Endodermal cell (in vitro differentiated cells): ENCODE measurements at places on chromosomes 7 and 10. TPM values are rescaled to one million over a fixed set of nuclear protein-coding genes. Genes with fewer than 3 reads are reported as not detected.

DNA sequence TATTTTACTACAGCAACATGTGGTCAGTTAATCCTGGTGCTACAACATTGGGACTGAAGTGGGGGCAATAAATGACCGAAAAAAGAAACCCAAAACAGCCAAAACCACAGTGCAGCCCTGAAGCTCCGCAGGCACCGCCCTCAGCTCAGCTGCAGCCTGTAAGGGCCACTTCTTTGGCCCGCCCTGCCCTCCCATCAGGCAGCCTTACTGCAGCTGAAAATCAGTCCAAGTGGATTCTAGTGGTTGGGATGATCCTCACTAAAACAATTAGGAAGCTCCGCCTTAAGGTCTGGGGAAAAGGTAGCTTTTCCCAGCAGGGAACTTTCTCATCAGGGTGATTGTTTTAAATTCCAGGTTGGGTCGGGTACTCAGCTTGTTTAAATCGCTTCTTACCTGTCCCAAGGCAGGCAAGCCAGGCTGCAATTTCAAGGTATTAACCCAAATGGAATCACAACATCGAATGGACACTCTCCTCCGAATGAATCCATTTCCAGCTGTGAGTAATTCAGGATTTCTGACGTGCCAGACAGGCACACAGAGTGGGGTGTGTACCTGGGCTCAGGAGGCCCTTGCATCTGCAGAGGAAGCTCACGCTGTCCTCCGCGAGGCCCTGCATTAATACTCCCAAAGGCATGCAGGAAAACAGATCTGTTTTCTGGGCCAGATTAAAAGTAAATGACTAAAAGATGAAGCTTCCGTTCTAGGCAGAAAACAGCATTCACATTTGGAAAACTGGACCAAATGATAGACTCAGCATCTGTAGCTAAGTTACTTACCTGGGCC, 104.3 kb downstream of the CREB5 start:
- no peaks in the 10 kb centered on the region for H3K36me3 ChIP-seq
- H3K4me1 ChIP-seq = peaks cover 6% of the 10 kb centered on the region
- DNase-seq = peak; percentile 86
- H3K27ac ChIP-seq = no peak overlapping the region

- peaks cover 9% of the 10 kb centered on the region for H3K4me1 ChIP-seq
- no peak for DNase-seq
- no peaks in the 10 kb centered on the region for H3K36me3 ChIP-seq
- H3K27me3 ChIP-seq = no peaks in the 10 kb centered on the region
- H3K4me3 ChIP-seq = no peak overlapping the region
- H3K27ac ChIP-seq = no peak overlapping the region
Observed at GRCh38 chr7:95798401-95798930, 26.1 kb downstream of the DYNC1I1 start.

The SHH gene
- 0.99 and 1.5 TPM in 2 replicates for total RNA-seq

GRCh38 chr10:70137135-70137534, 4.5 kb upstream of the AIFM2 start:
- no peak for DNase-seq
- peaks cover 12% of the 10 kb centered on the region for H3K27me3 ChIP-seq
- H3K27ac ChIP-seq = no peak overlapping the region
- H3K36me3 ChIP-seq = no peaks in the 10 kb centered on the region
- H3K4me3 ChIP-seq = no peak overlapping the region

DNA sequence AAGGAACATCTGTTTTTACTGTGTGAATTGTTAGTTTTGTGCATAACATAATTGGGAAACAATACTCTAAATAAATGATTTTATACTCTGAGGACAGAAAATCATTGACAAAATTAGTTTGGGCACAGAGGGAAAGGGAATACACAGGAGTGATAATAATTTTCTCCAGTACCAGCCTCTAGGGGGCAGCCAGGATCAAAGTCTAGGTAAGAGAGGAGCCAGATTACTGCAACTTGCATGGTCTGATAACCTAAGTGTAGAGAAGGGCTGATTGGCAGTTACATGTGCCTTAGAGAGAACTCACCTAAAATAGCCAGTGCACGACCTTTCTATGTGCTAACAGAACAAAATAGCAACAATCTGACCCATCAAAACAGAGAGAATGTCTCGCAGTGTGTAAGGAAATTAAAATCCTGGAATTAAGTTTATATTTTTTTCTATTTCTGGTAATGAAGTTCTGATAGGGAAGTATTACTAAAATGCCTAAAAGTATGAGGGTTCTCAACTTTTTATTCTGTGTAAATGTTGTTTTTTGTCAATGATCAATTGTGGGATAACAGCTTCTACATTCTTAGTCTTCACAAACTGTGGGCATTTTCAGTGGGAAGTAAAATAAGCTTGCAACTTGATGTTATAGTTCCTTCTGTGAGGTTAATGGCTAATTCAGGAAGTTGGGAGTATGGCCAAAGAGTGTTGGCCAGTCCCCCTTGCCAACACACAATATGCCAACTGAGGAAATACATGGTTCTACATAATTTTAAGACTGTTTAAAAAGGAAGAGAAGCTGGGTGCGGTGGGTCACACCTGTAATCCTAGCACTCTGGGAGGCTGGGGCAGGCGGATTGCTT, 66.4 kb downstream of the EXOC6 start:
- DNase-seq = peak; percentile 85
- no peak overlapping the region for H3K27ac ChIP-seq
- H3K36me3 ChIP-seq = peaks cover 5% of the 10 kb centered on the region
- no peak overlapping the region for H3K4me3 ChIP-seq

DNA sequence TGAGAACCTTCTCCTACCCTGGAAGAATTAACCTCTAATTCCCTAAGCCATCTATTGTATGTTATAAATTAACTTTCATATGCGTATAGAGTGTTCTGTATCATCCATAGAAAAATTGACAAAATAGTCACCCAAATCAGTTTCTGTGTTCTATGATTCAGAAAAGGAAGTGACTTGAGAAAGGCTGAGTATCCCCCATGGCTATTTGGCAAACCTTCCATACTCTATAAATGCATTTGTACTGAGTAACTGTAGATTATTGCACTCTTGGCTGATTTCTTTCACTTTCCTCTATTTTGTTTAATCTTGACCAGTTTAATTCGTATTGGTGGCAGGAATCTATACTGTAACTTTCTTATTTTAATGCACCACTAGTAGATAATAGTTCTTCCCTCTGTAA, 182.2 kb downstream of the HTR7 start:
- H3K4me3 ChIP-seq = no peak overlapping the region
- no peak for DNase-seq
- H3K27ac ChIP-seq = no peak overlapping the region
- no peaks in the 10 kb centered on the region for H3K27me3 ChIP-seq

- DNase-seq = peak; percentile 46
- H3K27me3 ChIP-seq = no peaks in the 10 kb centered on the region
- no peaks in the 10 kb centered on the region for H3K4me1 ChIP-seq
- H3K27ac ChIP-seq = no peak overlapping the region
- H3K36me3 ChIP-seq = no peaks in the 10 kb centered on the region
Observed at GRCh38 chr10:85147346-85148250, 819.2 kb downstream of the CCSER2 start.

GRCh38 chr10:3740157-3740871, 44.7 kb downstream of the KLF6 start:
- peaks cover 2% of the 10 kb centered on the region for H3K4me1 ChIP-seq
- no peaks in the 10 kb centered on the region for H3K27me3 ChIP-seq

DNA sequence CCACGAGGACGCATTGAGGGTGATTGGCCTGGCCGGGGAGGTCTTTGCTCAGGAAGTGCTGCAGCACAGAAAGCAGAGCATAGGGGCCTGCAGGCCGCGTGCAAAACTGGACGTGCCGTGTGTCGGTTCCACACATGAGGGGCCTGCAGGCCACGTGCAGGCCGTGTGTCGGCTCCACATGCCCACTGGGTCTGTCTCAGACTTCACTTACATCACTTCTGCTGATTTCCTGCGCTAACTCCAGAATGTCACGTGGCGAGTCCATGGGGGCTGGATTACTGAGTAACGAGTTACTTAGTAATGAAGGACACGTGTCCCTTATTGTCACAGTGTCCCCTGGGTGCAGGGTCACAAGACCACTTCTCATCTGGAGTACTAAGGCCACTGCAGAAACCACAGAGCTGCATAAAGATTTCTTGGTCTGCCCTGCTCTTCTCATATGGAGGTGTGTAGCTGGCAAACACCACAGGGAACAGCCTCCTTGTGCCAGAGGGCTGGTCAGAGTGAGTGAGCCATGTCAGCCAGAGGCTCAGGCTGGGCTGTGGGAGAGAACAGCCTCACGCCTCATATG, 60.8 kb downstream of the GDI2 start:
- H3K27ac ChIP-seq = no peak overlapping the region
- peaks cover 14% of the 10 kb centered on the region for H3K4me1 ChIP-seq
- no peaks in the 10 kb centered on the region for H3K27me3 ChIP-seq

DNA sequence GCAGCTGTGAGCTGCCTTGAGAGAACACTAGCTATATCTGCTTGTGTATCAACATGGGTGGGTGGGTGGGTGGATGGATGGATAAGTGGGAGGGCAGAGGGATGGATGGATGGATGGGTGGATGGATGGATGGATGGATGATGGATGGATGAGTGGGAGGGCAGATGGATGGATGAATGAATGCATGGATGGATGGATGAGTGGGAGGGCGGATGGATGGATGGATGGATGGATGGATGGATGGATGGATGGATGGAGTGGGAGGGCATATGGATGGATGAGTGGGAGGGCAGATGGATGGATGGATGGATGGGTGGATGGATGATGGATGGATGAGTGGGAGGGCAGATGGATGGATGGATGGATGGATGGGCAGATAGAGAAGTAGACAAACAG, 76.1 kb downstream of the MKI67 start:
- no peaks in the 10 kb centered on the region for H3K4me1 ChIP-seq
- DNase-seq = no peak
- no peaks in the 10 kb centered on the region for H3K27me3 ChIP-seq
- no peak overlapping the region for H3K27ac ChIP-seq

DNA sequence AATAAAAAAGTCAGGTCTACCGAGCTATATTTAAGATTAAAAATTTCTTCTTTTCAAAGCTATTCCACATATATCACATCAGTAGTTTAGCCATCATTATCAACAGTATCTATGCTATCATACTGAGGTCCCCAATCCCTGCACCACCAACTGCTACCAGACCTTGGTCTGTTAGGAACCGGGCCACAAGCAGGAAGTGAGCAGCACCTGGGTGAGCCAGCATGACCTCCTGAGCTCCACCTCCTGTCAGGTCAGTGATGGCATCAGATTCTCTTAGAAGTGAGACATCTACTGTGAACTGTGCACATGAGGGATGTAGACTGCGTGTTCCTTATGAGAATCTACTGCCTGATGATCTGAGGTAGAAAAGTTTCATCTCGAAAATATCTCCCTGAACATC, 632.1 kb upstream of the KCND2 start:
- no peaks in the 10 kb centered on the region for H3K27me3 ChIP-seq
- no peaks in the 10 kb centered on the region for H3K4me1 ChIP-seq
- peak; percentile 35 for DNase-seq
- H3K36me3 ChIP-seq = no peaks in the 10 kb centered on the region

DNA sequence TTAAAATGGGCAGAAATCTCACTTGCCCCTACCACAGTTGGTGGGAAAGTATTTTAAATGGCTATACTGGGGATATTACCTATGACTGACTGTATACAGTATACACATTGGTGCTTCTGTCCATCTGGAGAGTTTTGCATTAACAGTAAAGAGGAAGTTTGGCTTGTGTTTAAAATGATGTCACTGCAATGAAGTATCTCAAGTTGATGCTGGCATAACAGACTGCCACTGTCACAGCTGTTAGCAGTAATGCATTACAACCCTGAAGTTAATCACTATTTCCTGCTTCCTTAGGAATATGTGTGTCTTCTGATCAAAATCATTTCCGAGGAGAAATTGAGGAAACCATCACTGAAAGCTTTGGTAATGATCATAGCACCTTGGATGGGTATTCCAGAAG, 1.9 kb downstream of the DKK1 start:
- DNase-seq = no peak
- peaks cover 32% of the 10 kb centered on the region for H3K27me3 ChIP-seq
- peaks cover 18% of the 10 kb centered on the region for H3K36me3 ChIP-seq
- H3K4me1 ChIP-seq = no peaks in the 10 kb centered on the region
- peak overlapping the region; percentile 89 for H3K4me3 ChIP-seq
- H3K27ac ChIP-seq = no peak overlapping the region

DNA sequence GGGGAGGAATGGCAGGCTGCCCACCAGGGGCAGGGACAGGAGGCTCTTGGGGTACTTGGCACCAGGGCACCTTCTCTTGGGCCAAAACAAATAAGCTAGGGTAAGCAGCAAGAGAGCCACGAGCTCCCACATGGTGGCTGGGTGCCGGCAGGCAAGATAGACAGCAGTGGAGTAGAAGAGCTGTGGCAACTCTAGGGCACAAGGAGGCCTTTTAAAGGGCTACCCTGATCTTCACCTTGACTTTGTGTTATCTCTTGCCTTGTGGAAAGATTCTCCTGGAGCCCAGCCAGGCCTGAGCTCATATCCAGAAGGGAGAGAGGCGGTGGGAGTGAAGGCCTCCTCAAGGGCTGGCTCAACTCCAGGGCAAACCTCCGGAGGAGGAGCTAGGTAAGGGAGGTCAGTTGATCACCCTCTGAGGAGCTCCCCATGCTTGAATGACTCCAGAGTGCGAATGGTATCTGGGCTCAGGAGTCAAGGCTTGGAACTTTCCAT, at the start of gene CYP17A1:
TSS of gene CYP17A1 (minus strand) at position 184 of the 492 bp plus-strand sequence. CDS start at position 132, 52 bp downstream.
- no peak within 1 kb of the TSS for H3K4me3 ChIP-seq
- no peaks in the 10 kb centered on the region for H3K36me3 ChIP-seq
- no peaks in the 10 kb centered on the region for H3K27me3 ChIP-seq
- H3K27ac ChIP-seq = no peak within 1 kb of the TSS
- no peaks in the 10 kb centered on the region for H3K4me1 ChIP-seq
- DNase-seq = no peak

GRCh38 chr10:127855591-127855881, 37.2 kb downstream of the CLRN3 start:
- H3K36me3 ChIP-seq = no peaks in the 10 kb centered on the region
- H3K4me3 ChIP-seq = no peak overlapping the region
- peaks cover 13% of the 10 kb centered on the region for H3K27me3 ChIP-seq

DNA sequence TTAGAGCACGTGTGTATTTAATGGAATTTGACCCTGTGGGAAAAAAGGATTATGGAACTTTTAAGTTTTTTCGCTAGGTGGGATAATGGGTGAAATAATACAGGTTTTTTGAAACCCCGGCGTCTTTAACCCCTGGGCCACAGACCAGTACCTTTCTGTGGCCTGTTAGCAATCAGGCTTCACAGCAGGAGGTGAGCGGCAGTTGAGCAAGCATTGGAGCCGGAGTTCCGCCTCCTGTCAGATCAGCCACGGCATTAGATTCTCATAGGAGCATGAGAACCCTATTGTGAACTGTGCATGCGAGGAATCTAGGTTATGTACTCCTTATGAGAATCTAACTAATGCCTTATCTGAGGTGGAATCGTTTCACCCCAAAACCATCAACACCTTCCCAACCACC, 28.6 kb downstream of the WAC start:
- H3K27ac ChIP-seq = no peak overlapping the region
- H3K27me3 ChIP-seq = no peaks in the 10 kb centered on the region
- peaks cover 7% of the 10 kb centered on the region for H3K4me1 ChIP-seq
- DNase-seq = peak; percentile 67

- H3K36me3 ChIP-seq = no peaks in the 10 kb centered on the region
- no peaks in the 10 kb centered on the region for H3K27me3 ChIP-seq
- H3K4me3 ChIP-seq = no peak overlapping the region
- DNase-seq = peak; percentile 79
Observed at GRCh38 chr7:158976468-158976848, 120.1 kb downstream of the DYNC2I1 start.
